ENCODE measurements at places on chromosomes 5 and 9. TPM values are rescaled to one million over a fixed set of nuclear protein-coding genes. Genes with fewer than 3 reads are reported as not detected.

PKD2L2 gene
- 0.38 TPM for total RNA-seq

NFIL3 gene
- total RNA-seq, result 71.1 TPM

SLC46A2 gene
- not detected for total RNA-seq

TMEM174 gene
- not detected for total RNA-seq

IL4 gene
- 2.5 TPM for total RNA-seq

GNAQ gene
- 17.6 TPM for total RNA-seq

GRCh38 chr9:113545068-113545467 is 81.5 kb downstream of the RGS3 start:
- DNase-seq, result no peak

DNA sequence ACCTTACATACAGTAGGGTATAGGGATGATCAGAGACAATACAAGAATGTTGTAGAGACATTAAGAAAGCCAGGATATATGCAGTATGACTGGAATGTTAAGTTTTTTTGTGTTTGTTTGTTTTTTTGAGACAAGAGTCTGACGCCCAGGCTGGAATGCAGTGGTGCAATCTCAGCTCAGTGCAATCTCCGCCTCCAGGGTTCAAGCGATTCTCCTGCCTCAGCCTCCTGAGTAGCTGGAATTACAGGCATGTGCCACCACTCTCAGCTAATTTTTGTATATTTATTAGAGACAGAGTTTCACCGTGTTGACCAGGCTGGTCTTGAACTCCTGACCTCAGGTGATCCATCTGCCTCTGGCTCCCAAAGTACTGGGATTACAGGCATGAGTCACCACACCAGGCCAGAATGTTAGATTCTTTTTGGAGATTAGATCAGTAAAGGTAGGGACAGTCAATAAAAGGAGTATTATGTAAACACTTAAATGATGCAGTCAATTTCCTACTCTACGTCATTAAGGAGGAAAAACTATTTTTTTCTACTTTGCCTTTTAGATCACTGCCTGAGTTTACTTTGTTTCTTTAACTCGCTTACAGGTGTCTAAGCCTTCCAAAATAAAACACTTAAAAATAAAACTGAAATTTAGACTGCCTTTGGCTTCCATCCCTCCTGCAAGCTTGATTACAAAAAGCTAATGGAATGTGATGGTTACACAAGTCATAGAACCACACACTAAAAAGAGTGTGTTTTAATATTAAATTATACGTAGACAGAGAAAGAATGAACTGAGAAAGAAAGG is 6.8 kb upstream of the HNRNPA0 start:
- no peak for DNase-seq

GRCh38 chr9:71306134-71306533 is 184.7 kb upstream of the TRPM3 start:
- no peak for DNase-seq

GRCh38 chr9:79742110-79742721 is 170.5 kb downstream of the TLE4 start:
- DNase-seq, result no peak

- no peak for DNase-seq
Observed at GRCh38 chr9:61673664-61674381, 484.0 kb downstream of the SPATA31A7 start.

DNA sequence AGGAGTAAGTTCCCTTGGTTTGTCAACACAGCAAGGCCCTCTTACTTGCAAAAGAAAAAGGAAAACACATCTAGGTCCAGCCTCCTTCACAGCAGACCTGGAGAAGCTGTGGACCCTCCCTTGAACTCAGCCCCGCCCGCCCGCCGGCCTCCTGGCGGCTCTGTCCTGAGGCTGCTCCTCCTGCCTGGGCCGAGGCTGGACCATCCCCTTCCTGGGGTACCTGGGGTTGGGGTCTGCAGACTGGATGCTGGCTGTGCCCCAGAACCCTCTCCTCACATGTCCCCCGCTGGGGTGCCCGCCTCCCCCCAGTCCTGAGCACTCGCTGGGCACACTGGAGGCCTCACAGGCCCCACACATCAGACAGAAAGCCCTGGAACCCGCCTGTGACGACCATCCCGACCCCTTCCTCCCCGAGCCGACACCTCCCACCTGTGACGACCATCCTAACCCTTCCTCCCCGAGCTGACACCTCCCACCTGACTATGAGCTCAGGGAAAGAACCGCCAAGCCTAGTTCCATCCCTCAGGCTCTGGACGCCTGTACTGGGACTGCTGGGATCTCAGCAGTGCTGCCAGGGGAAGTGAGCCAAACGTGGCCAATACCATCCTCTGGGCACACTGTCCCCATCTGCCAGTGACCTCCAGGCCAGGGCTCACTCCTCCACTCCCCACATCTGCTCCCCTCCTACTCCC is 7.2 kb upstream of the TMEM210 start:
- DNase-seq, result no peak

DNA sequence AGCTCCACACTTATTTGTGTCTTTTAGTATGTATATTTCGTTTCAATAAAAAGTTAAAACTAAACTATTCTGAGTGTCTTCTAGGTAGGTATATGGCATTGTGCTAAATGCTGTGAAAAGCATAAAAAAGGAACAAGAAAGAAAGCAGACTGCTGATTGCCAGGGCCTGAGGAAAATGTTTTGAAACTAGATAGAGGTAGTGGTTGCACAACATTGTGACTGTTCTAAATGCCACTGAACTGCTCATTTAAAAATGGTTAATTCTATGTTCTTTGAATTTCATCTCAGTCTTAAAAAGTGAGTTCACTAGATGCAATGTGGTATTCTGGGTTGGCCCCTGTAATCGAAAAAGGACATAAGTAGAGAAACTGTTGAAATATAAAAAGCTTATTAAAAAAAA is 2.6 kb upstream of the ALAD start:
- no peak for DNase-seq

- DNase-seq, result no peak
Observed at GRCh38 chr5:67985686-67986387, 229.7 kb upstream of the PIK3R1 start.

GRCh38 chr5:58107704-58108103 is 352.2 kb downstream of the PLK2 start:
- no peak for DNase-seq

DNA sequence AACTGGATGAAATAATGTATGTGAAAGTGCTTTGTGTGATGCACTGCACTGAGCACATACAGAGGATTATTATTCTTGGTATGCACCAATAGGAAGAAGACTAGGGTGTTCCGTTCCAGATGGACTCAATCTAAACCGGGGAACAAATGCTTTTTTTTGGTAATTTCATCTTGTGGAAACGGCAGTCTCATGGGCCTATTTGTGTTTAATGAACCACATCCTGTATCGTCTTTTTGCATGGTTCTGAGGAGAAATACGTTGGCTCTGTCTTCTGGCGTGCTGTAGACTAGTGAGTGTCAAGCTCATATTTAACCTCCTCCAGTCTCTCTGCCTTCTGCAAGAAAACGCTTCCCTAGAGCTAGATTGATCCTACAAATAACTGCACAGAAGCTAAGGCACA is 30.0 kb downstream of the TRIM32 start:
- DNase-seq, result no peak

- DNase-seq, result no peak
Observed at GRCh38 chr5:73380710-73381589, 67.6 kb downstream of the FOXD1 start.

- no peak for DNase-seq
Observed at GRCh38 chr5:108125771-108126511, 256.0 kb downstream of the FBXL17 start.

GRCh38 chr9:111161015-111161415 is 122.7 kb upstream of the LPAR1 start:
- DNase-seq, result no peak

DNA sequence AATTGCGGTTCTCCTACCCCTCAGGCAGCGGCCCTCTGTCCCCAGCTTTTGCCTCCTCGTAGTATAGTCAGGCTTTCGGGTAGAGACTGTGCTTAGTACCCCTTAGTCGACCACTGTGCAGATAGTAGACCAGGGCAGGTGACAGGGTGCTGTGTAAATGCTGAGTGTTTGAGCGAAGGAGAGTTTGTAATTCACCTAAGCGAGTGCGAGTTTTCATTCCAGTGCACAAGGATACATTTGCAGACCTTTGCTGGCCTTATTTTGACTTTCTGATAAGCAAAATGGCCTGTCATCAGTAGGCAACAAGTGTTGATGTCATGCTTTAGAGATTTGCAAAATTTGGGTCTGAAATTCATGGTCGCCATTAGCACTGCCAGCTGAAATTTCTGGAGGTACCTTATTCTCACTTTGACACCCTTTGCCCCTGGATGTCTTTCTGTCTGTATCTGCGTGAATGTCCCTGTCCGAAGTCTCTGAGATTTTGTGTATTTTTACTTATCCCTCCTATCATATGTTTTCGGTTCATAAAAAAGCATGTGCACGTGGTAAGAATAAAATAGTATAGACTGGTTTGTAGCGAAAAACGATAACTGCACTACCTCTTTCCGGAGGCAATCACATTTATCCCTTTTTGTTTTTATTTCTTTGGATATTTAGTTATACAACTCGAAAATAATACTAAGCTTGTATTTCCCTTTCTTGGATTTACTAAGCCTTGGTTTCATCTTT is 1.9 kb downstream of the LMNB1 start:
- no peak for DNase-seq

GRCh38 chr5:25570067-25570583 is 925.3 kb upstream of the CDH10 start:
- no peak for DNase-seq

DNA sequence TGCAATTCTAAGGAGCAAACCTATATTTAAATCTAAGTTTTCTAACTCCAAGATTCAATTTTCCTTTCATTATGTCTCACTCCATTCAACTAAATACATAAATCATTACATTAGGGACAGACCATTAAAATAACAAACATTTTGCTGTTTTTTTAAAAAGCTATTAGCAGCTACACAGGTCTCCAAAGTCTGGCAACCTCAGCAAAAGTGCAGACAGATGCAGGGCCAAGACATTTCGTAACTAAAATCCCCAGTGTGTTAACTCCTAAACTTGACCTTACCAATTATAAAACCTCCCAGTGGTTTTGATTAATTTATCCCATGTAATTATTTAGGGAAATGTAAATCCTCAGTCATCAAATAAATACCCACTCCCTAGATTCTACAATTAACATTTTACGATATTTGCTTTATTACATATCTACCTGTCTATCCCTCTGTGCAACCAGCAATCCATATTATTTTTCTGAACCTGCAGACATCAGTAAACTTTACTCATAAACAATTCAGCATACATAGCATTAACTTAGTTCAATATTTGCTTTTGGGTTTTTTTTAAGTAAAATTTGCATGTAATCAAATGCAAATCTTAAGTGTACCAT is 64.7 kb downstream of the RGS7BP start:
- no peak for DNase-seq

- no peak for DNase-seq
Observed at GRCh38 chr5:82422001-82422740, 144.0 kb upstream of the RPS23 start.

GRCh38 chr5:73229271-73229670 is 56.3 kb downstream of the TMEM174 start:
- no peak for DNase-seq

DNA sequence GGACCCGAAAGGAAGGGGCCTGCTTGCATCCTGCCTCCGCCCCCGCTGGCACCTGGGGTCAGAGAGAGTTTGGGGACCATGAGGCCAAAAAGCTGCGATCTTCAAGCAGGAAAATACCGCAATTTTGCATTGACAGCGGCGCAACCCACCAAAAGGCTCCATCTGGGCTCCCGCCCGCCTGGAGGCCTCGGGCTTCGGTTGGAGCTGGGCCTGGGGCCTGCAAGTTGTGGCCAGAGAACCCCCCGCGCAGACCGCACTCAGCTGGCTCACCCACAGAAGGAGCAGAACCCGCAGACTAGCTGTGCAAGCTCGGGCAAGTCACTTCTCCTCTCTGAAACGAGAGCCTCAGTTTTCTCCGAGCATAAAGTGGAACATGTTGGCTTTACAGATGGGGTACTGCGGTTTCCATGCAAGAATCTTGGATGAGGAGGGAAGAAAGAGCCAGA is 1.3 kb downstream of the NR5A1 start:
- DNase-seq, result no peak
